ENCODE measurements at places on chromosomes 16 and 17. TPM values are rescaled to one million over a fixed set of nuclear protein-coding genes. Genes with fewer than 3 reads are reported as not detected.

The SRCIN1 gene
- 3.2 TPM for total RNA-seq

The CA5A gene
- total RNA-seq = 12.3 TPM

The TBC1D3K gene
- not detected for total RNA-seq

The CCL23 gene
- 1.9 TPM for total RNA-seq

The VMO1 gene
- 1.8 TPM for total RNA-seq

The TOP2A gene
- total RNA-seq = 0.08 TPM

The SMPD3 gene
- total RNA-seq = 0.33 TPM

The RUNDC3A gene
- 17.0 TPM for total RNA-seq

The SLC35G6 gene
- total RNA-seq = not detected

The SGSH gene
- 5.8 TPM for total RNA-seq

The FAM83G gene
- total RNA-seq = 25.0 TPM

The ZP2 gene
- not detected for total RNA-seq

The MMP2 gene
- total RNA-seq = 6.3 TPM

The ASGR2 gene
- 188 TPM for total RNA-seq

The RDM1 gene
- total RNA-seq = 1.9 TPM

The NME1 gene
- 30.9 TPM for total RNA-seq

The ZNF747 gene
- 10.5 TPM for total RNA-seq

The YBX2 gene
- 0.75 TPM for total RNA-seq

The CCDC144A gene
- 4.9 TPM for total RNA-seq

The CCL14 gene
- total RNA-seq = 11.6 TPM

The TMEM92 gene
- 2.8 TPM for total RNA-seq

The ASPA gene
- 0.89 TPM for total RNA-seq

The IL4R gene
- total RNA-seq = 18.0 TPM

The STX1B gene
- total RNA-seq = 1.2 TPM

The MTSS2 gene
- total RNA-seq = 26.7 TPM

The HSD17B1 gene
- 0.67 TPM for total RNA-seq

The ABCA10 gene
- 5.5 TPM for total RNA-seq

The ANKRD40CL gene
- not detected for total RNA-seq
